ENCODE measurements at places on chromosomes 16 and 17.

DNA sequence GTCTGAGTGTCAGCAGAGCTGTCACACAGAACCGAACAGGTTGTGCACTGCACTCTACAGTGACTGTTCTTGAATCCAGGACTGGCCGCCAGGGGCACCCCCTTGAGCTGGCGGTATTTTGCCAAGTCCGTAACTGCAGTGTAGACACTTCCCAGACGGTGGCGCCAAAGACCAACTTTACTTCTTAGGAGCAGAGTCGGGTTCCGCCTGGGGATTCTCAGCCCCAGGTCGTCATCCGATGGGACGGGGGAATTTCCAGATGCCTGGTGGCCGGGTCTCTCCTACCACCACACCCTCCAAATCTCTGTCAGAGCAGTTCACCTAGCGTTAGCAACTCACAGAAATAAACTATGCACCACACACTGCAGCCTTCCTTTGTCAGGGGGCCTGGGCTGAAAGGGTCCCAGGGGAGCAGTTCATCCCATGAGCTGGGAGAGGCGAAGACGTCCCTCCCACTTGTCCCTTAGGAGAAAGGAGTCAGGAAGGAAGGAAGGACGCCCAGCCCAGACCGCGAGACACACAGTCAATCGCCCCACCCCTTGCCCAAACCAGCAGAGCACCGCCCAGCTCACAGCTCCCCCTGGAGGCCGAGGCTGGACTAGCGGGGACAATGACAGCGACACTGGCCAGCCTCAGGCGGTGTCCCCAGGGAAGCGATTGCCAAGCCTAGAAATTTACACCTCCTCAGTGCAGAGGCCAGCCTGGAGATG is 7.4 kb upstream of the RIPOR1 start:
- peak; percentile 61 for DNase-seq

GRCh38 chr17:59669411-59669810 is 37.8 kb downstream of the PTRH2 start:
- no peak for DNase-seq

- DNase-seq: no peak
Observed at GRCh38 chr17:48441862-48442261, 11.8 kb upstream of the SKAP1 start.

GRCh38 chr17:68381076-68381900 is 76.0 kb downstream of the WIPI1 start:
- DNase-seq: no peak

- no peak for DNase-seq
Observed at GRCh38 chr17:75271955-75272847, 1.2 kb upstream of the MIF4GD start.

DNA sequence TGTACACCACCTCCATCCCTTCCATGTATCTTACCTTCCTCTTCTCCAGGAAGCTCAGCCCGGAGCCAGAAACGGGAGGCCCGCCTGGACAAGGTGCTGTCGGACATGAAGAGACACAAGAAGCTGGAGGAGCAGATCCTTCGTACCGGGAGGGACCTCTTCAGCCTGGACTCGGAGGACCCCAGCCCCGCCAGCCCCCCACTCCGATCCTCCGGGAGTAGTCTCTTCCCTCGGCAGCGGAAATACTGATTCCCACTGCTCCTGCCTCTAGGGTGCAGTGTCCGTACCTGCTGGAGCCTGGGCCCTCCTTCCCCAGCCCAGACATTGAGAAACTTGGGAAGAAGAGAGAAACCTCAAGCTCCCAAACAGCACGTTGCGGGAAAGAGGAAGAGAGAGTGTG is 756 bp upstream of the MVP start:
- no peak for DNase-seq

GRCh38 chr16:74431516-74431915 is 10.2 kb upstream of the CLEC18B start:
- DNase-seq: no peak

- DNase-seq: no peak
Observed at GRCh38 chr16:10500582-10500981, 79.8 kb downstream of the EMP2 start.

DNA sequence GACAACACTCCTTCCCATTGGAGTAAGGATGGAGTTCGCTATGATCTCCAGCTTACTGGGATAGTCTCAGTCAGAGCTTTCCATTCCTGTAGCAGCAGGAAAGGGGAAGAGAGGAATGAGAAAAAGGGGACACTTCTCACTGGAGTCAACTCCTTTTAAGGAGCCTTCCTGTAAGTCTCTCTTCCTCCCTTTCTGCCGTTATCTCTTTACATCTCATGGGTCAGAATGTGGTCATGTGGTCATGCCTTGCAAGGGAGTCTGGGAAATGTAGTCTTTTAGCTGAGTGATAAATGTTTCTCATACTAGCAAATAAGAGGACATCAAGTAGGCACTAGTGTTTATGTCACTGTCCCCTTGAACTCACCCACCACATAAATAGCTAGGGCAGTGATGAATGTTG is 227.3 kb downstream of the HAPSTR1 start:
- no peak for DNase-seq

DNA sequence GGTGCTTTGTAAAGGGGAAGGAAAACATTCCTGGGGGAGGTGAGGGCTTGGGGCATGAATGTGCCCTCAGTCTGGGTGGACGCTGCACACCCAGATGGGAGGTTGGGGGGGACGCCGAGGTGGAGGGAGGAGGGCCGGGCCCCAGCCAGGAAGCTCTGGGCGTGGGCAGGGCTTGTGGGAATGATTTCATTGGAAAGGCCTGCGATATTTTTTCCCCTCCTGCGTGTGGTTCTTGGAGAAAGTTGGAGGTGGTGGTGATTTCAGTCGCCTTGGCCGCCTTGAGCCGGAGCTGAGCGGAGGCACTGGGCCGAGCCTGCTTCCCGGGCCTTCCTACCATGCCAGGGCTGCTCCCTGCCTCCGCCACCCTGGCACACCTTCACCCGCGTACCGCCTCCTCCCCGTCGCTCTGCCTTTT is 26.4 kb upstream of the CLEC18A start:
- DNase-seq: no peak

- no peak for DNase-seq
Observed at GRCh38 chr17:280901-281300, 71.7 kb downstream of the RPH3AL start.

DNA sequence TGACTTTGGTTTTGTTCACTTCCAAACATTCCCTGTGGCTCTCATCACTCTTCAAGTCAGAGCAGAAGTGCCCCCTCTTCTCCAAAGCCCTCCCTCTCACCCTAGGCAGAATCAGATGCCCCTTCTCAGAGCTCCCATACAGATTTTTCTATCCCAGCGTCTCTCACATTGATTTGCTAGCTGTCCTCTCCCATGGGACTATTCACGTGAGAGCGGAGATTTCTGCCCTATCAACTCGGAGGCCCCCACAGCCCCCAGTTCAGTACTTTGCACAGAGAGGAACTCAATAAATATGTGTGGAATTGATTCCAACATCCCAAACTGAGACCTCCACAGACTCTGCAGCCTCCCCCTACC is 182.6 kb downstream of the C16orf78 start:
- DNase-seq: no peak

GRCh38 chr17:8075081-8075480 is 12.4 kb downstream of the ALOX12B start:
- DNase-seq: no peak

DNA sequence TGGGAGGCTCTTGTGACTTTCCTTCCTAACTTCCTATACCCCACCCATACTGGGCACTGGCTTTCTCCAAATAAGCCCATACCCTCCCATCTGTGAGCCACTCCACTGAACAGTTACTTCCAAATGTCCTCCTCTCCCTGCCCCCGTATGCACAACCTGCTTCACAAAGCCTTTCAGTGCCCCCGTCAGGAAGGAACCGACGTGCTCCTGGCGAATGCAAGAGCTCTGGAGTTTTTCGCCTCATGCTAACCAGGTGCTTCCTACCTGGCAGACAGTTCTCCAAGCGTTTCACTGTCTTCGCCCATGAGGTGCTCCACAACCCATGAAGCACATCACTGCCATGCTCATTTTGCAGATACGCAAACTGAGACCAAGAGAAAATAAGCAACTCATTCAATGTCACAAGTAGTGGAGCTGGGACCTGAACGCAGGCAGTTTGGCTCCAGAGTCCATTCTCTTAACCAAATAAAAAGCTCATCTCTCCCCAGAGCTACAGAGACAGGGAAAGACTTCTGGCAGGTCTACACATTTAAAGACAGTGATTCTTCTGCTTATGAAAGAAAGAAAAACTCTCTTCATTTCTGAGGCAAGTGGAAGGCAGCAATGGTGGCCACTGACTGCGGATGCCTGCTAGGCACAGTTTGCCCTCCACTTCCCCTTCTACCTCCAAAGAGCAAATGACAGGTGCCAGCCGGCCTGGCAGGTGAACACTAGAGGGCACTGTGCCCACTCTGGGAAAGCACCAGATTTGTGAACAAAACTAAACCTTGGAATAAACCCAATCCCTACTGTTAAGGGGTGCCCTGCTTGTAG is 23.8 kb downstream of the SPHK1 start:
- peak; percentile 22 for DNase-seq

DNA sequence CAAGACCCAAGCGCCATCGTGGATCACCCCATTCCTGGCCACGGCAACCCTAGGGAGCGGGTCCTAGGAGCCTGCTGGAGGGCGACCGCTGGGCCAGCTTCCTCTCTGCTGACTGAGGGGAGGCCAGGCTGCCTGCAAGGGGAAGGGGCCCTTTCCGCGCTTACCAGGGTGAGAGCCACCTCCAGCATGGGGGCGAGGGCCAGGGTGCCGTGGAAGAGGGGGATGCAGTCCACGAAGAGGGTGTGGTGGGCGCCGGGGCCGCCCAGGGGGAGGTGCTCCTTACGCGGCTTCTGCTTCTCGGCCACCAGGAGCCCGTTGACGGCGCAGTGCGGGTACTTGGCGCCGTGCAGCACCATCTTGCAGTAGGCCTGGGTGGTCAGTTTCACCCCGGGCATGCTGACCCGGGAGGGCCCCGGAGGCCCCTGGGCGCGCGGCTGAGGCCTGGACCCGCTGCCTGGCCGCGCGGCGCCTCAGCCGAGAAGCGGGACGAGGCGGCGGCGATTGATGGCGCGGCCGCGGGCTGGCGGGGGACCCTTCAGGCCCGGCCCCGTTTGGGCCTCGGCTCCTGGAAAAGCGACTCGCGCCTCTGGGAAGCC is 345 bp downstream of the EMC8 start:
- peak; percentile 20 for DNase-seq

GRCh38 chr17:62628831-62629555 is 1.5 kb downstream of the MRC2 start:
- no peak for DNase-seq

- DNase-seq: no peak
Observed at GRCh38 chr16:86256995-86257394, 253.3 kb upstream of the FOXF1 start.

DNA sequence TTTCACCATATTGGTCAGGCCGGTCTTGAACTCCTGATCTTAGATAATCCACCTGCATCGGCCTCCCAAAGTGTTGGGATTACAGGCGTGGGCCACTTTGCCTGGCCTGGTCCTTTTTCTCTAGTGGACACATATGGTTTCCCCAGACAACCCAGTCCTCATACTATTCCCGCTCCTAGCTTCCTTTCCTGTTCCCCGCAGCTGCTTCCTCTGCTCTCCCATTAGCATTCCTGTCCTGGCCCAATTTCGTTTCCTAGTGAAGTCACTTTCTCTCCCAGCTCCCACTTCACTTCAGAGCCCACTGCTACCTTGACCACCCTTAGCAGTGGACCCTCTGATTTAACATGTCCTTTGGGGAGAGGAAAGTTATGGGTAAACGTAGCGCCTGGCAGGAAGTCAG is 11.3 kb downstream of the KATNIP start:
- DNase-seq: no peak

GRCh38 chr16:80380514-80380913 is 160.3 kb upstream of the DYNLRB2 start:
- no peak for DNase-seq

DNA sequence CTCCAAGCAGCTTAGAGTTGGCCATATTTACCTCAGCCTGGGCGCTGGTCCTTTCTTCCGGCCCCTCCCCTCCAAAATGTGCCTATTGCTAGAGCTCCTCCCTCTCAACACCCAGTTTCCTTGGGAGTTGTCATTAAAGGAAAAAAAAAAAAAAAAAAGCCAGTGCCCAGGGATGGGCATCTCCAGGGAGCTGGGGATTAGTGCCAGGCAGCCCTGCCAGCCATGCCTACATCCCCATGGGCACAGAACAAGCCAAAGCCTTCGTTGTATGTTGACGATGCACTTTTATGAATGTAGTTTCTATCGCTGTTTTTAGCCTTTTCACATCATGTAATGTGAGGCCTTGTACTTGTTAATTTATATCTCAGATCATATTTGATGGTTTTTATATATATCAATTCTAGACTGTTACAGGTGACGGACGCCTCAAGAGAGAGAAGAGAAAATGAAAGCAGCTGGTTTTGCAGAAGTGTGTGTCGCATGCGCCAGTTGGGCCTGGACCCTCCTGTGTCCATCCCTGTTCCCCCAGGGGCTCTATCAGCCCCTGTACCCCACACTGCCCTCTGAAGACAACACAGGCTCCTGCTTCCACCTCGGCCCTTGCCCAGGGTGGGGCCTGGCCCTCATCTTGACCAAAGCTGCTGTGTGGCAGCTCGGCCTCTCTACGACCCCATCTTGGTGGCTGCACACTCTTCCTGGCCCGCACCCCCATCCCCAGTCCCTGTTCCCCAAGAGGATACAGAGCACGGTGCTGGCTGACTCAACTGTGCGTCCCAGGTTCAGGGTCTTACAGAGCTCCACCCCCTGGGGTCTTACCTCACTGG is 4.8 kb downstream of the LIMD2 start:
- DNase-seq: no peak

DNA sequence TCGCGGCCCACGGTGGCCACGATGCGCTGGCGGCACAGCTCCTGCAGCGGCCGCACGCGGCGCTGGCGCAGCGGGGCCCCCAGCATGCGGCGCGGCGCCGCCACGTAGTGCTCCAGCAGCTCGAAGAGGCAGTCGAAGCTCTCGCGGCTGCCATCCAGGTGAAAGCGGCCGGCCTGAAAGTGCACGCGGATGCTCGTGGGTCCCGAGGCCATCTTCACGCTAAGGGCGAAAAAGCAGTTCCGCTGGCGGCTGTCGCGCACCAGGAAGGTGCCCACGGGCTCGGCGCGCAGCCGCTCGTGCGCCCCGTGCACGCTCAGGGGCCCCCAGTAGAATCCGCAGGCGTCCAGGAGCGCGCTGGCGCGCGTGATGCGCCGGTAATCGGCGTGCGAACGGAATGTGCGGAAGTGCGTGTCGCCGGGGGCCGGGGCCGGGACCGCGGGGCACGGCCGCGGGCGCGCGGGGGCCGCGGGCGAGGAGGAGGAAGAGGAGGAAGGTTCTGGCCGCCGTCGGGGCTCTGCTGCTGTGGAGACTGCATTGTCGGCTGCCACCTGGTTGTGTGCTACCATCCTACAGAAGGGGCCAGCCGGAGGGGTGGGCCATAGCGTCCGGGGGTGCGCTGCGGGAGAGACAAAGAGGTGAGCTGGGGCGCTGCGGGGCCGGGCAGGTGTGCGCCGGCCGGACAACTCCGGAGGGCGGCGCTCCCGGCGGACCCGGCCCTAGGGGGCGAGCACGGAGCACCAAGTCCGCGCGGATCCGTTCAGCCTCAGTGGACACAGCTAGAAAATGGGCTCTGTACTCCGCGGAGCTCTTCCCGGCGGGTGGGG is 879 bp downstream of the SOCS1 start:
- peak; percentile 10 for DNase-seq

DNA sequence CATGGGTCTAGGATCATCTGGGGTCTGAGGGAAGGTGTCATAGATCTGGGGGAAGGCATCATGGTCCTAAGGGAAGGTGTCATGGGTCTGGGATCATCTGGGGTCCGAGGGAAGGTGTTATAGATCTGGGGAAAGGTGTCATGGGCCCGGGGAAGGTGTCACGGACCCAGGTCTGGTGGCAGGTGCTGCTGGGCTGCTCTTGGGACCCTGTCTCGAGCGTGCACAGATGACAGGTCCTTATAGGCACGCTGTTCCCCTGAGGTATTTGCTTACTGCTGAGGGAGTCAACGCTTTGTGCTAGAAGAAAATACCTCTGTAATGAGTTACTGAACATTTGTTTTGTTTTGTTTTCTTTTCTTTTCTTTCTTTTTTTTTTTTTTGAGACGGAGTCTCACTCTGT is 1.4 kb downstream of the RAB40C start:
- no peak for DNase-seq
